ENCODE measurements at places on chromosomes 7 and 10.
A peak's percentile ranks its signal among the peaks of the same experiment; 100 is the strongest.

- no peak for DNase-seq
Measured at GRCh38 chr7:92404170-92404614, 43.1 kb upstream of the GATAD1 start.

GRCh38 chr10:102669206-102670064 is 25.2 kb downstream of the TRIM8 start:
- no peak for DNase-seq

- peak; percentile 16 for DNase-seq
Measured at GRCh38 chr10:61835946-61836887, 65.3 kb upstream of the ARID5B start.

- DNase-seq, result no peak
Measured at GRCh38 chr10:60362461-60362860, 27.2 kb downstream of the ANK3 start.

- DNase-seq, result no peak
Measured at GRCh38 chr10:67780759-67781538, 57.0 kb downstream of the DNAJC12 start.

DNA sequence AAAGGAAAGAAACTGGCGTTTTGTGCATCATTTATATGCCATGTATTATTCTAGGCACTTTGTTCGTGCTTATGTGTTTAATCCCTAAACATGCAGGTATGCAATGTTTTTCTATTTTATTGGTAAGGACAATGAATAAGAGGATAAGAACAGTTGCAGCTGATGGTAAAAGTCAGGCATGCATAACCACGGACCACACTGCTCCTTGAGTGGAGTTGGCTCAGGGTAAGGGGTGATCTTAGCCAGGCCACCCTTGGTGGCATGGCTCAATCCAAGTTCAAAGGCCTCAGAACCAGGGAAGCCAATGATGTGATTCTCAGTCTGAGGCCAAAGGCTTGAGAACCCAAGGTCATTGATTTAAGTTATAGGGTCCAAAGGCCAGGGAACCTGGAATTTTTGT is 1068.1 kb downstream of the NRG3 start:
- DNase-seq, result no peak

DNA sequence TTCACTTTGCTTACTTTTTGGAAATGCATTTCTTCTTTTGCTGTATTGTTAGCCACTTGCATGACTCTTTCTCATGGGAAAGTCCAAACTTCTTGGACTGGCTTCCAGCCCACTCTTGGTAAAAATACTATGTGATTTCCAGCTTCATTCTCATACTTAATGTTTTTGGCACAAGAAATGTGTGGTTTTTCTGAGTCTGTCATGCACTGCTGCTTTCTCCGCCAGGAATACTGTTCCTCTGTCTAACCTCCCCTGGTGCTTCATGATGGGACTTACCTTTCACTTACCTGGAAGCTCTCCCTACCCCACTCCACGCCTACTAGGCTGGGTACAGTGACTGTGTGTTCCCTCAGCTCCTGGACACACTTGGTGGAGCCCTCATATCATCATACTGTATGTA is 18.7 kb downstream of the MGAM2 start:
- no peak for DNase-seq

DNA sequence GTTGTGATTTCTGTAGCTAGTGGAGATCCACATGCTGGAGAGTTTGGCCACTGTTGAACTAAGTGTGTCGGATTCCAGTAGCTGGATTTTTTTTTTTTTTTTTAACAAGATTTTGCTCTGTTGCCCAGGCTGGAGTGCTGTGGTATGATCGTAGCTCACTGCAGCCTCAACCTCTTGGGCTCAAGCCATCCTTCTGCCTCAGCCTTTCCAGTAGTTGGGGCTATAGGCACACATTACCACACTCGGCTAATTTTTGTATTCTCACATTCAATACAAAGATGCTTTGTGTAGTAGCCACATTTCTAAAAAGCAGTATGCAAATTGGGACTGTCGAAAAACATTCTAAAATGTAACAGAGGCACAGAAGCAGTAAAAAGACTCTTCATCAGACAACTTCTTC is 63.5 kb downstream of the RABGEF1 start:
- DNase-seq, result no peak

GRCh38 chr7:44518761-44519160 is 22.4 kb downstream of the NPC1L1 start:
- no peak for DNase-seq

DNA sequence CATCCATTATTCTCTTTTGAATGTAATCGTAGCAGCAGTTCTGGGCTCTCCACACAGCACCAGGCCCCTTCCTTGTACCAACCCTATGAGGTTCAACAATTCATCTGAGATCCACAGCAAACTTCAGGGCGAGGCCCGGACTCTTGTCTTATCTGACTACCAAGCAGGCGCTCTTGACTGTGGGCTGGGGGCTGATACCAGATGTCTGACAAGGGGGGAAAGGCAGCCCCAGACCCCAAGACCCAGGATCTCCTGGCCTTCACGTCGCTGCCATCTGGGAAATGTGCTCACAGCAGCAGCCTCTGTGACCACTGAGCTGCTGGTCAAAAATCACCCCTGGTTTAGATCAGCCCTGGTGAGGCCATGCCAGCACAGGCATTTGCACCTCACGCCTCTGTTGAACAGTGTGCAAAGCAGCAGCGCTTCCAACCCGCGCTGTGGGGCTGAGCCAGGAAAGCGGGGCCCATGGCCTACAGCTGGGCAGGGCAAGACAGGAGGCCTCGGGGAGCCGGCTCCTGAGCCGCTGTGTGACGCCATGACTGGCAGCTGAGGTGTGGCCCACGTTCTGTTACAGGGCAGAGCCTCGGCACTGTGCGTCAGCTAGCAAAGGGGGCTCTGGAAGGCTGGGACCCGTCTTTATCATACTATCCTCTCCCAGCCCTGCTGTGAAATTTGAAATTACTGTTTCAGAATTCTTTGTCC is 143.9 kb downstream of the PAXIP1 start:
- DNase-seq, result no peak

GRCh38 chr7:105876964-105877601 is 684 bp upstream of the ATXN7L1 start:
- DNase-seq, result no peak

- peak; percentile 24 for DNase-seq
Measured at GRCh38 chr7:36487756-36488336, 98.2 kb downstream of the ANLN start.

- no peak for DNase-seq
Measured at GRCh38 chr7:121119047-121119446, 130.5 kb downstream of the CPED1 start.

- DNase-seq, result no peak
Measured at GRCh38 chr7:138126928-138127327, 50.7 kb downstream of the AKR1D1 start.

DNA sequence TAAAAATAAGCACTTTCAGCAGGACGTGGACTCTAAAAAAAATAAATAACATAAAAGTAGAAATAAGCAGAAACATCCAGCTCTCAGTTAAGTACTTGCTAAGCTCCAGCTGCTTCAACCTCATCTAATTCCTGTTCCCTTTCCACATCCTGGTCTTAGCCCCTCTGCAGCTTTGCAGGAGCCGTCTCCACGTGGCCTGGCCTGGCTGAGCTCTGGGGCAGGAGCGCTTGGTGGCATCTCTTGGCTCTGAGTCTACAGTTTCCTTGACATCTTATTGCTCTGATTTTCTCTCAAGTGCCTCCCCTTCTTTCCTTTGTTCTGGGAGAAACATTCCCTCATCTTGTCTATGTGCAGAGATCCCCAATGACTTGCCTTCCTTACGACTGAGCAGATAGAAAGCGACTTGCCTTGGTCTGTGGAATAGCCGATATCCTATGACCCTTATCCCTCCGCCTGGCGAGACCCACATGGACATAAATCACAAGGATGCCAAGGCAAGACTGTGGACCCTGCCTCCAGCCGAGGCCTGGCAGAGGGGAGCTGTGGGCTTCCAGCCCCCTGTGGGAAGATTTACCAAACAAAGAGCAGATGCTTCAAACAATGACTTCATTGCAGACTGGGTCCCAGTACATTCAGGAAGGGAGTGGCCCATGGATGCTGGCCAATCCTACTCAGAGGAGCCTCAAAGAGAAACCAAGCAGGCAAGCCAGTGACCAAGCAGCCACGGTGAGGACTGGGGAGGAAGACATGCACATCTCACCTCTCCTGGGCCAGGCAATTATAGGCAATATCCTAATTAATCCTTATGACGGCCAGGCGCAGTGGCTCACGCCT is 61.9 kb downstream of the SPOCK2 start:
- peak; percentile 20 for DNase-seq

DNA sequence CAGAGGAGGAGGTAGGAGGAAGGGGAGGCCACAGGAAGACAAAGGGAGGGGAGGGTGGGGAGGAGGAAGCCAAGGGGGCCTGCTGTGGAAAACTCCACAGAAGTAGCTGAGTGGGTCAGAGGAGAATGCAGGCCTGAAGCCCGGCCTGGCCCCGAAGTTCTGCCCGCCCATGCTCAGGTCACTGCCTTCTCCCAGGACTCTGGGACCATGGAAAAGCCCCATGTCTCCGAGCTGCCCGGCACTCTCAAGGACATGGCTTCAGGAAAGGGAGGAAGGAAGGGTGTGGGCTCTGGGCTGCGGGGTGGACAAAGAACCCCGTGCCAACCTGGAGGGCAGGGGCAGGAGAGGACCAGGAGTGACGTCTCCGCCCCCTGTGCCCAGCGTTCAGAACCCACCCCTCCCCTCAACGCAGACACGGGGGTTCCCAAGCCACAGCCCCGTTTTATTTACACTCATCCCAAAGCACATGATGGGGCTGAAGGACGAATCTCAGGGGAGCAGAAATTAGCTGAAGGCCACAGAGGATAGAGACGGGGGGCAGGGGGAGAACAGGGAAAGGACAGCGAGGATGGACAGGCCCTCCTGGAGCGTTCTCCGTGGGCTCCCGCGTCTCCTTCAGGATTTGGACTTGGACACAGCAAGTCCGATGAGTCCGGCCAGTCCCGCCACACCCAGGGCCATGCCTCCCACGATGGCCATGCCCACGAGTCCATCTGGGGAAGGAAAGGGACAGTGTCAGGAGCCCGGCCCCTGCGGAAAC is 1.8 kb upstream of the CLDN15 start:
- no peak for DNase-seq

GRCh38 chr7:9017286-9017685 is 583.9 kb downstream of the NXPH1 start:
- no peak for DNase-seq

GRCh38 chr10:26486304-26486703 is 48.2 kb downstream of the APBB1IP start:
- DNase-seq, result peak; percentile 91

DNA sequence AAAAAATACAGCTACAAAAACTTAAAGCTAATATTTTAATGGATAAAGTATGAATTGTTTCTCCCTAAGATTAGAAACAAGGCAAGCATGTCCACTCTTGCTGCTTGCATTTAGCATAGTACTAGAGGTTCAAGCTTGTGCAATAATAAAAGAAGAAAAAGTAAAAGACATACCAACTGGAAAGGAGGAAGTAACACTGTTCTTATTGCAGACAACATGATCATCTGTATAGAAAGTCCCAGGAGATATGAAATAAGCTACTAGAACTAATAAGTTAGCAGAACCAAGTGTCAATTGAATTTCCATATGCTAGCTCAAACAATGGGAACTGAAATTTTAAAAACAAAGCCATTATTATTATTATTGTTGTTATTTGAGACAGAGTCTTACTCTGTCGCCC is 20.0 kb upstream of the RABGEF1 start:
- DNase-seq, result no peak

DNA sequence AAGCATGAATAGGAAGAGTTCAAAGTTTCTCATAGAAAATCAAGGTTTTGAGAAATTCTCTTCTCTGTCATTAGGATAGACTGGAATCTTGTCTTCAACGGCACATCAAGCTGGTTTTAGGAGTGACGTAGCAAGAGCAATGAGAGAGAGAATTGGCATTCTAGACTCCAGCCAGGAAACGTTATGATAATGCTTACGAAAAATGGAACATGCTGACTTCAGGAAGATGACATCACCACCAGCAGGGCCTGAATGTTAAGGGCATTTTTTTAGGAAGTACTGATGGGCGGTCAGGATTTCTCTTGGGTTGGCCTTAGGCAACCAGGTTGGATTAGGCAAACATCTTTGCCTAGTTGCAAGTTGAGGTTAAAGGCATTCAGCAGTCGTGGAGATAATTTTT is 213.2 kb upstream of the CTBP2 start:
- DNase-seq, result no peak

DNA sequence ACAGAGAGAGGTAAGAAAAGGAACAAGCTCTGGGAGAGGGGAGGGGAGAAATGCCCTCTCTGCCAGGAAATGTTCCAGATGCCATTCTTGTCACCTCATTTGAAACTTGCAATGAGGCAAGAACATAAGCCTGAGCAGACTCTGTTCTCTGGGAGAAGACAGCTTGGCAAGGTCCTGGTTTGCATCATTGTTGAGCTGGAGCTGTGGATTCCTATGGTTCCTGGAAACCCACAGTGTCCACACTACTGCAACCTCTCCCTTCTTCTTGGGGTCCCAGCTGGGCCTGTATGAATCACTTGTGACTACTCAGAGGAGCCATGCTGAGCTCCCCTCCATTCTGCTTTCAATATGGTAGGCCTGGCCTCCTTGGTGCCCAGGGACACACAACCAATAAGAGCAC is 60.8 kb upstream of the HECTD2 start:
- peak; percentile 48 for DNase-seq

DNA sequence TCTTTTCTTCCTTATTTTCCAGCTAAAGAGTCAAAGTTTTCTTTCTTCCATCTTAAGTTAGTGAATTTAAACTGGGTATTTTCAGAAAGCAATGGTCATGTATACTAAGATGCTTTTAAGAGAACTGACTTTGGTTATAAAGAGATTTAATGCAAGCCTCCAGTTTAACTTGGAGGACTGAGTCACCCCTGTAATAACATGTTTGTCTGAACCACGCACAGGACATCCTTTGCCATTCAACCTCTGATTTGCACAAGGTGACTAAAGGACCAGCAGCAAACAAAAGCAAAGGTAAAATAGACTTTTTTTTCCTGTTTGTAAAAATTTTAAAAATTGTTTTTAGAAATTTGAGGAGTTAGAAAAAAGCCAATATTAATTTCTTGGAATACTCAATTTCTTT is 2.9 kb downstream of the HYAL4 start:
- DNase-seq, result no peak

GRCh38 chr7:120615703-120616102 is 242.2 kb downstream of the TSPAN12 start:
- DNase-seq, result no peak

DNA sequence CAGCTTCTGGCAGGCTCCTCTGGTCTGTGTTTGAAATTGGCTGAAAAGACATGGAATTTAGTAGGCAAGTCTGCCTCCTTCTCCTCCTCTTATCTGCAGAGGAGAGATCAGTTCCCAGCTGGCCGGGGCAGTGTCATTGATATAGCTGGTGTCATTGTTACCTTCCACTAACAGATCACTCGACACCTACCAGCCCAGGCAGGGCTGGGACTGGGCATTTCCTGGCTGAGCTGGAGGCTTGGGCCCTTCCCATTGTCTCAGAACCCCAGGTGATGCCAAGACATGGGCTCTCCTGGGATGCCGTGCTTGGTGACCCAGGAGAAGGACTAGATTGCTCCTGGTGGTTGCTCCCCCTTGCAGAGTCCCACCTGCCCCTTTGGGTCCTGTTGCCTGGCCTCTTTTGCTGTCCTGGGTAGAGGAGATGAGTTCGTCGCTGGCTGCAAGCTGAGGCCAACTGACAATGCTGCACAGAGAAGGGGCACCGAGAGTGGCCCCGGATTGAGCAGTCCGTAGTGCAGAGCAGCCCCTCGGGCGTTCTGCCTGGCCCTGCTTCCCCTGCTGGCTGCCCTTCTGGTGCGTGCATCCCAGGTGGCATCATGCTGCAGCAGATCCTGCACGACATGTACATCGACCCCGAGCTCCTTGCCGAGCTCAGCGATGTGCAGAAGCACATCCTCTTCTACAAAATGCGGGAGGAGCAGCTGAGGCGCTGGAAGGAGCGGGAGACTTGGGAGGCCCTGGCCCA is at the start of gene SH2D4B:
Gene SH2D4B, plus strand, starts transcription at position 167 of the 745 bp plus-strand sequence. Its CDS starts 430 bp downstream, at position 597.
- DNase-seq, result no peak

- DNase-seq, result no peak
Measured at GRCh38 chr7:14449291-14449690, 453.3 kb downstream of the DGKB start.

Measured in AG09319 (cell line).